ENCODE measurements at places on chromosomes 4 and X.

DNA sequence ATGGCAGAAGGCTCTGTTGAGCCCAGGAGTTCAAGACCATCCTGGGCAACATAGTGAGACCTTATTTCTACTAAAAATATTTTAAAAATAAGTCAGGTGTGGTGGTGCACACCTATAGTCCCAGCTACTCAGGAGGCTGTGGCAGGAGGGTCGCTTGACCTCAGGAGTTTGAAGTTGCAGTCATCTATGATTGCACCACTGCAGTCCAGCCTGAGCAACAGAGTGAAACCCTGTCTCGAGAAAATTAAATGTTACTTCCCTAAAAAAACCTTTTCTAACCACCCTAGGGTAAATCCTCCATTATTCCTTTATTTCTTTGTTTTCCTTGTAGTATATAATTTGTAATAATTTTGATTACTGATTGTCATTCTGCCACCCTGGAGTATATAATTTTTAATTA, 7.9 kb downstream of the FAM200B start:
- no peak for DNase-seq

DNA sequence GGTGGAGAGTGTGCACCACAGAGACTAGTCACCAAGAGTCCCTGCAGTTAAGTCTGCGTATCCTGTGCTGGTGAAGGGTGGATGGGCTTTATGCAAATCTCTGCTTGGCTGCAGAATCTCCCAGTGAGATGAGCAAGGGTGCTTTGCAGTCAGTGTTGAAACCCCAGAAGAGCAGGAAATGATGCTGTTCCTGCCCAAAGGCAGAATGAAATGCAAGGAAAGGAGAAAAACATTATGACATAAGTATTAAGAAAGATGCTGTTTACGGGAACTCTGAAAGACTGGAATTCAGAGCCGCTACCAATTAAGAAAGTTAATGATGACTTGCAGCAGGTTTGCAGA, 25.4 kb upstream of the ACSL1 start:
- DNase-seq: no peak

GRCh38 chr4:6047130-6047673, 29.0 kb upstream of the C4orf50 start:
- no peak for DNase-seq

DNA sequence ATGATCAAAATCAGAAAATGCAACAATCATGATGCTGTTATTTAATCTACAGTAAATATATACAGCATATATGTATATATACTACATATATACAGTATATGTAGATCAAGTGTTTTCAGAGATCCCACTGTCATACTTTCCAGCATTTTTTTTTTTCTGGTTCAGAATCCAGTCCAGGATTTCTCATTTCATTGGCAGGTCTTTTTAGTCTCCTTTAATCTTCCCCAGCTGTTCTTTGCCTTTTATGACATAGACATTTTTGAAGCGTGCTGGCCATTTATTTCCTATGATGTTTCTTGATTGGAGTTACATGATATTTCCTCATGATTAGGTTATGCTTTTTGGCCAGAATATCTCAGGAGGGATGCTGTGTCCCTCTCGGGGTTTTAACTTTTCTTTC, 92.0 kb upstream of the TLR2 start:
- DNase-seq: no peak

GRCh38 chrX:151543706-151544105, 19.8 kb upstream of the PASD1 start:
- no peak for DNase-seq

- no peak for DNase-seq
Measured at GRCh38 chrX:30821116-30821515, 67.9 kb downstream of the TAB3 start.

DNA sequence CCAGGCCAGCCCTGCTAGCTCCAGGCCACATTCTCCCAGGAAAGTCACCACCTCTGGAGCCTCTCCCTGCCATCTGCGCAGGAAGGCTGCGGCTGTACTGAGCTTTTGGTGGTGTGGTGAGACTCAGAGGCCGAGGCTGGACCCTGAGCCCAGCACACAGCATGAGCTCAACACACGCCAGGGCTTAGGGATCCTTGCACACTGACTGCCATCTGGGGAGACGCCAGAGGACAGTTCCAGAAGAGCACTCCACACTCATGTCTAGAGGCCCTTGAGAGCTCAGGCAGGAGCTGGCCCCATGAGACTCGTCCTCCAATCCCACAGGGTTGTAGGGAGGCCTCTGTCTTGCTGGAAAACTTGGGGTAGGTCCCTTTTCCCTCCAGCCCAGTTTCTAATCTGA, 40.6 kb downstream of the ABLIM2 start:
- no peak for DNase-seq

DNA sequence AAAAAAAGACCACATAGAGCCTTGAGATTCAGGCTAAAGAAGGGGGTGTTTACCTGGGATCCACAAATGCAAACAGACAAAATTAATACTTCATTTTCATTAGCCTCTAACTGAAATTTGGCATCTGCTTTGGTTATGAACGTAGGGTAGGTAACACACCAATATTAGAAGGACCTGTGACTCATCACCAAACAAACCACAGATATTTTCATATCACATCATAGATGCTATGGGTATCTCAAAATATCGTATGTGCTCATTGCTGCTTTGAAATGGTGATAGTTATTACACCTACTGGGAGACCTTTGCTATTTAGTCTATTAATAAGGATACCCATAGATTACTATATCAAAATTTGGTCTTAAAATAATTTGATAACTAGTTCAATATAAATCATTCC, 180.6 kb upstream of the MAP3K15 start:
- no peak for DNase-seq

DNA sequence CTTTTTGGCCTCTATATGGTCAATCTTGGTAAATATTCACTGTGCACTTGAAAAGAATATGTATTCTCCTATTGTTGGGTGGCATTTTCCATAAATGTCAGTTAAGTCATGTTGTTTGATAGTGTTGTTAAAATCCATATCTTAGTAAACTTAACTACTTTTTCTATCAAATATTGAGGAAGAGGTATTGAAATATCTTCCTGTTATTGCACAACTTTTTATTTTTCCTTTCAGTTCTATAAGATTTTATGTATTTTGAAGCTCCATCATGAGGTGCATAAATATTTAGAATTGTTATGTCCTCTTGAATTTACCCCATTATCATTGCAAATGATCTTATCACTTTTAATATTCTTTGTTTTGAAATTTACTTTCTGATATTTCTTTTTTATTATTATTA, 3.4 kb downstream of the GK2 start:
- DNase-seq: no peak

DNA sequence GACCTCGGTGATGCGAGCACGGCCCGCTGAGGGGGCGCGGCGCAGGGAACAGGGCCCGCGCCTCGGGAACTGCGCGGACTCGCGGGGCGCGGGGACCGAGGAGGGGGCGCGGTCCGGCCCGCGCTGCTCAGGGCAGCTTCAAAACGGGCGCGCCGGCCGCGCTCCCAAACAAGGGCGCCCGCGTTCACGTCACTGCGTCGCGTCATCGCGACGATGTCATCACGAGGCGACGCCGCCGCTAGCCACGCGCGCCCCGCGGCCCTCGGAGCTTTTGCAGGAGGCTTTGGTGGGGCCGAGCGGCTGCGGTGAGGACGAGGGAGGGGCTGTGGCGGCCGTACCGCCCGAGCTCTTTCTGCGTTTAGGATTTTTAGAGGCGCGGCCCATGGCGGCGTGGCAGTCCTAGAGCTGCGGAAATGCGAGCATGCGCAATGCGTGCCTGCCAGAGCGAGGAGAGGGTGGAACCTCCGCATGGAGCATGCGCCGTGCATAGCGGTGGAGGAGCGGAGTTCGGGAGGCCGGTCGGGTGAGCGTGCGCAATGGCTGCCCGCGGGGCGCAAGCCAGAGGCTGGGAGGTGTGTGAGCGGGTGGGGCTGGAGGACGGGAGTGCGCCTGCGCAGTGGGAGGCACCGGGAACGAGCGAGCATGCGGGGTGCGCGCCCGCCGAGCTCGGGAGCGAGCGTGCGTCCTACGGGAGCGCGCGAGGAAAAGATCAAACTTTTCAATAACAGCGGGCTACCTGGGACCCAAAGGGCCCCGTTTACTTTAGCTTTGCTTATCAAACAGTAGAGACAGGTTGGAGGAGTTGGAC, at the start of gene PPP2R3B:
Gene PPP2R3B (minus strand): TSS at position 140 of the 808 bp plus-strand sequence. CDS start 216 bp downstream, outside the sequence.
- DNase-seq: peak; percentile 94

DNA sequence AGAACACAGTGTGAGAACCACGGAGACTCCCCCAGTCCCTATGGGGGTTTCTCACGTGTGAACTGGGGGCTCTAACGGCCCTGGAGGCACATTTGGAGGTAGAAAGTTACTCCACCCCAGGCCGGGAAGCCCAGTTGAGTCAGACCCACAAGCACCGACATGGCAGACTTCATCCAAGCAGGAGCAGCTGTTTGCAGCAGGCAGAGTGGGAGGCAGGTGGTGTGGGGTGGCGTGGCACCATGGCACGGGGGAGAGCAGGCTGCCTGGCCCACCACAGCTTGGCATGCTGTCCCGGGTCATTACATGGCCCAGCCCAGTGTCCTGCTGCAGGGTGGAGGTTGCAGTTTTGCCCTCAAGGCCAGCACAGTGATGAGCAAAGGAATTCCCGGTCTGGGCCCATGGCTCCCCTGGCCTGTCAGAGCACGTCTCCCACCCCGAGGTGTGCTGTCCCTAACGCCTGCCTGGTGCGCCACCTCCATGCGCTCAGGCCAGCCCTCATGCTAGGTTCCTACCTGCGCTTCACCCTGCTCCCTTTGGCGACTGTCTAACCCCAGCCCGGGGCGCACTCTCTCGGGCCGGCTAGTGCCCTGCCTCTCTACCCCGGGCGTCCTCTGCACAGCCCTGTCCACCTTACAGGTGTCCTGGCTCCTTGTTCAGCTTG, 90.6 kb upstream of the AFAP1 start:
- DNase-seq: no peak

DNA sequence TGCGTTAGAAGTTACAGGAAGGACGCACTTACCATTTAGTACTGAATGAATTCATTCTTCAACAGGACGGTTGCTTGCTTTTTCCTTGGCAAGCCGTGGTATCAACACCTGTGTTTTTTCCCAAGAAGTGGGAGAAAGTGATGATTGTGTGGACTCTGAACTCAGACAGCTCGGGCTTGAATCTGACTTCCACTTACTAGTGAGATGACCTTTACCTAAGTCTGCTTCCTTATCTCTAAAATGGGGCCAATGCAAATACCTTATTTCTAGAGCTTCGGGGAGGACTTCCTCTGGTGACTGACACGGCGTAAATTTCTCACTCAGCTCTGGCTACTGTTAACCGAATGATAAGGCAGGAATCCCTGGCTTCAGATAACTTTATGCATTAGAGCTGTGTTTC, 146.8 kb upstream of the RBPJ start:
- DNase-seq: no peak

GRCh38 chr4:75822416-75822815, 79.8 kb downstream of the PPEF2 start:
- no peak for DNase-seq

DNA sequence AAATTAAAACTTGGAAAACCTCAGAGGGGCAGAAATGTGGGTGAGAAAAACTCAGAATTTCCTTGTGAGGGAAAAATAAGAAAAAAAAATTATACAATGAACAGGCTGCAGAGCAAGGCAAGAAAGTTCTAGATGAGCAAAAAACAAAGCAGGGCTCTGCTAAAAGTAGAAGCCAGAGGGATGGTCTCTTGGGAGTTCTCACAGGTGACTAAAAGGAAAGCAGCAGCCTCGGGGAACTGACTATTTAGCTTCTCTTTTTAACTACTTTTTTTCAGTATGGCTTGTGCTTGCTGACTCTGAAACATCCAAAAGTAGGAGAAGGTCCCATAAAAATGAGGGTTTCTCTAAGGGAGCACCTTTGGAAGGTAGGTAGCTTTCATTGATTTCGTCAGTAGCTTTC, 36.4 kb downstream of the PCDH19 start:
- no peak for DNase-seq

DNA sequence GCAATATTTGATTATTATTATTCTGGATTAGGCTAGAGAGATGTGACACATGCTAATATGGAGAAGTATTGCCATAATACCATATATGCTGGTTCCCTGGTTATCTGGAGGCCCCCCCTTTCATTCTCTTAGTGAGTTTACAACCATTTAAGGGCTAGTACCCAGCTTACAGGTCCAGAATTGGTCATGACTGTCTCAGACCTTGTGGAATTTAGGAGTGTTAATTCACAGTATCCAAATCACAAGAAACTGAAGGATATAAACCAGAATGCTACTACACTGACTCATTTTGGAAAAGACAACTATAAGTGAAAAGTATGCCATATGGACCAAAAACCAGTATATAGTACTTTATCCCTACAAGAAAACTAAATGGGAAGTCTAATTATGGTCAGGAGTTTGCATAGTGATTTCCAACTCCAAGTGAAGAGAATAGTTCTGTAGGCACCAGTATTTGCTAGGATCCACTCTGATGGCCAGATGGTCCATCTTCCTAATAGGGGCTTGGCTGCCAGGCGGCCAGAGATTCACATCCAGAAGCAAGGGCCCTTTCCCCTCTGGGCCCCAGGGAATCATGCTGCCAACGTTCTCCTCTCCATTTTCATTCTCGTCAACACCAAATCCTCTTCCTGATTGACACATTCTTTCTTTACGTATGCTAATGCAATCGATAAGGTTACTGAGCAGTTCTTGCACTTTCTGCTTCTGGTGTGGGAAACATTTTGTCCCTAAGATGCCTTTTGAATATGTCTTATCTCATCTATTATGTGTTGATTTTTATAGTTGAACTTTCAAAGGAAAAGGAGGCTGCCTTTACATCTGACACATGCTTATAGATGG, 123.6 kb downstream of the SHROOM3 start:
- DNase-seq: no peak

DNA sequence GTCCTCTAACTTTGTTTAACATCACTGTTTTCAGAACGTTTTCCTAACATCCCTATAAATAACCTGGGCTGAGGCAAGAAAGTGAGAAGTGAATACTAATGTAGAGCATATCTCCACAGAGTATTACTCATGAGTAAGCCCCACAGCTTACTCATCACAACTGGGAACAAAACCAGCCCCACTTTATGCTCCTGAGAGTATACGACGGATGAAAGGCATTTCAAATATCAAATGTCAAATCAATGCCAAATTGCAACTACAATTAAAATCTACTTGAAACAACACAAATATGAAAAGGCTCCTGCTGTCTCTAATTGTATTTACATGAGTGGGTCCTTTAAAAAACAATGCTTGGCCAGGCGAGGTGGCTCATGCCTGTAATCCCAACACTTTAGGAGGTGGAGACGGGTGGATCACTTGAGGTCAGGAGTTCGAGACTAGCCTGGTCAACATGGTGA, 41.2 kb downstream of the SH3RF1 start:
- DNase-seq: no peak

GRCh38 chrX:41594634-41595033, 94.1 kb upstream of the GPR34 start:
- DNase-seq: peak; percentile 0

DNA sequence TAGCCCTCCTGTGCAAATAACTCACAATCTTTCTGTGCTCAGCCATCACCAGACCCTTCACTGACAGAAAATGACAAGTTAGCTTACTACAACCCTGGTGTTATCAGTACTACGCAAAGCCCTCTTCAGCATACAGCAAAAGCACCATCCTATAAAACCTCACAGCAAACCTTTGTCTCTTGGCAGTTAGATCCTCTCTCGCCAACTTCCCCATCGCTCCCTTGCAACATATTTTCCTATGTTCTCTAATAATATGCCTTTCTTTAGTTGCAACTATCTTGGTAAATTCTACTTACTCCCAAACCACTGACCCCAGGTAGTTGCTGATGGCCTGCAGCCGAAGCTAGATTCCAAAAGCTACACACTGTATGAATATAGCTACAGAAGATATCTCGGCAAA, 856.9 kb upstream of the FRG1 start:
- DNase-seq: no peak
